NCI-H1436 (cell line): ENCODE measurements at places on chromosomes 2 and 18.

DNA sequence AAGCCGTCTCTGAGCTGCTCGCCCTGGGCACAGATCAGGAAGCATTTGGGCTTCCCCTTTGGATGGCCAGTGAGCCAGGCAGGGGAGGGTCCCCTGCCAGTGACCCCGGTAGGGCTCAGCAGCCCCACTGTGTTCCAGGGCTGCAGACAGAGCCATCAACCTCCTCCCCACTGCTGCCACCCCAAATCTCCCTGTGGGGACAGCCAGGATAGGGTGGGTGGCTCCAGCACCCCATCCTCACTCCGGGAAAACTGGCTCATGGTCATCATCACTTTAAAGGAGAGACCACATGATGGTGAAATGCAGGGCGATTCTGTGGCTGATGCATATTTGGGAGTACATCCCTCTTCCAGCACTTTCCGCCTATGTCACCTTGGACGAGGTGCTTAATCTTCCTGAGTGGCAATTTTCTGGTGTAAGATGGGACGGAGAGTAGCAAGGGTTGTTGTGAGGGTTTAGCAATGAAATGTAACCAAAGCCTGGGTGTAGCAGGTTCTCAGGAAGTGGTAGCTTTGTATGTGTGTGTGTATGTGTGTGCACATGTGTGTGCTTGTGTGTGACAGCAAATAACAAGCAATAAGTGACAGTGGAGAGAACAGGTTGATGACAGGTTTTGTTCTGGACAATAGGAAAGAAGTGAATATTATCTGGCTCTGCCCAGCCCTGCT is 61.8 kb downstream of the ACAA2 start:
- no peak for DNase-seq

GRCh38 chr2:105186967-105187498 is 54.5 kb upstream of the GPR45 start:
- DNase-seq, result no peak

DNA sequence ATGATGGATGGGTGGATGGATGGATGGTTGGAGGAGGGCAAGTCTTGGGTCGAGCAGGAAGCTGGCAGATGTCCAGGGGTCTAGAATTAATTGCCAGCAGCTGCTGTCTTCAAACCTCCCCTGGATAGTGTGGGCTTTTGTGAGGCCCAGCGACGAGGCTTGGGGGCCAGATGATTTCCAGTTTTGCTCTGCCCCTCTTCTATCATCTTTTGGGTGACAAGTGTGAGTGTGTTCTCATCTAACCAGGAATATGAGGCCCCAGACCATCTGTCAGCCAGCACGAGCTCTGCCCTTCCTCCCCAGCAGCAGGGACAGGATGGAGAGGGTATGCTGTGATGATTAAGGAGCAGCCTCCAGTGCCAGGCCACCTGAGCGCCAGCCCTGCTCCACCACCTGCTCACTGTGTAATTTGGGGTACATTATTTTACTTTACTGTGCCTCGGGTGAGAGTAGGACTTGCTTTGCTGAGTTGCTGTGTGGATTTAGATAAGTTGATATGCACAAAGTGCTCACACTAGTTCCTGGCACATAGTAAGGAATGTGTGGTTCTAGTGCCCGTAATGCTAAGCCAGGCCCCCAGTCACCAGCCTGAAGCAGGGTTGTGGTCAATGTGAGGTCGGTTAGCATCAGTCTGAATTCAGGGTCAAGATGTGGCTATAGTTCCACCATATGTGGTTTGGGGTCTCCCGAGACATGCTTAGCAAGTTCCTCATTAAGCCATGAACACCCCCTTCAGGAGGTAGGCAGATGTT is 251.1 kb downstream of the CYP26B1 start:
- no peak for DNase-seq

- DNase-seq, result no peak
Measured at GRCh38 chr2:64990876-64991275, 1.7 kb downstream of the SLC1A4 start.

- DNase-seq, result no peak
Measured at GRCh38 chr2:133561045-133561852, 7.0 kb downstream of the NCKAP5 start.

DNA sequence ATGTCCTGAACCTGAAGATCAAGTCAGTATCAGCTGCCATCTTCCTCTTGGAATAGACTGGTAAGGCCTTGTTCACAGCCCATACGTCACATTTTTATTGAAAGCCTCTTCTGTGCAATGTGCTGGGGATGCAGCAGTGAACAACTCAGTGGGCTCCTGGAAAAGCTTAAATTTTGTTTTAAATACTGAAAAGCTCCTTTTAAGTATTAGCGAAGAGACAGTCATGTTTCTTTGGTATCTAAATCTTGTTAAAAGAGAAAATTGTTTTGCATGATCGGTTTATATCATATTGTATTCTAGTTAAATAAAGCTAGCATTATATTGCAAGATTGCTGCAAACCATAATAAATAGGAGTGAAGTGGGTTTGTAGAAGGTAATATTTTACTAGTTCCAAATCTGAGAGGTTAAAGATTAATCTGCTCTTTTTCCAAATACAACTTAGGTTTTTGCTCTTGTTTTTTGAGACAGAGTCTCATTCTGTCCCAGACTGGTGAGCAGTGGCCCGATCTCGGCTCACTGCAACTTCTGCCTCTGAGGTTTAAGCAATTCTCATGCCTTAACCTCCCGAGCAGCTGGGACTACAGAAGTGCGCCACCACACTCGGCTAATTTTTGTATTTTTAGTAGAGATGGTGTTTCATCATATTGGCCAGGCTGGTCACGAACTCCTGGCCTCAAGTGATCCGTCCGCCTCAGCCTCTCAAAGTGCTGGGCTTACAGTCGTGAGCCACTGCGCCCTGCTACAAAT is 1.6 kb upstream of the RMDN2 start:
- DNase-seq, result no peak

GRCh38 chr2:64629329-64629781 is 24.4 kb downstream of the SERTAD2 start:
- DNase-seq, result no peak

DNA sequence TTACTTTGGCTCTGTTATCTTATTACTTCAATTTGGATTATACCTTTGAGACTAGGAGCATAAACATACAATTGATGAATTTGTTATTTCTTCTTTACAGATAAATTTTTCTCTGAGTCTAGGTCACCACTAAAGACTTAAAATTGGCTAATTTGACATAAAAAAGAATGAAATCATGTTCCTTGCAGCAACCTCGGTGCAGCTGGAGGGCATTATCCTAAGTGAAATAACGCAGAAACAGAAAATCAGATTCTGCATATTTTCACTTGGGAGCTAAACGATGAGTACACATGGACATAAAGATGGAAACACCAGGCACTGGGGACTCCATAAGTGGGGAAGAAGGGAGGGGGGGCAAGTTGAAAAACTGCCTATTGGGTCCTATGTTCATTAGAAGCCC is 172.8 kb upstream of the SESTD1 start:
- DNase-seq, result no peak

DNA sequence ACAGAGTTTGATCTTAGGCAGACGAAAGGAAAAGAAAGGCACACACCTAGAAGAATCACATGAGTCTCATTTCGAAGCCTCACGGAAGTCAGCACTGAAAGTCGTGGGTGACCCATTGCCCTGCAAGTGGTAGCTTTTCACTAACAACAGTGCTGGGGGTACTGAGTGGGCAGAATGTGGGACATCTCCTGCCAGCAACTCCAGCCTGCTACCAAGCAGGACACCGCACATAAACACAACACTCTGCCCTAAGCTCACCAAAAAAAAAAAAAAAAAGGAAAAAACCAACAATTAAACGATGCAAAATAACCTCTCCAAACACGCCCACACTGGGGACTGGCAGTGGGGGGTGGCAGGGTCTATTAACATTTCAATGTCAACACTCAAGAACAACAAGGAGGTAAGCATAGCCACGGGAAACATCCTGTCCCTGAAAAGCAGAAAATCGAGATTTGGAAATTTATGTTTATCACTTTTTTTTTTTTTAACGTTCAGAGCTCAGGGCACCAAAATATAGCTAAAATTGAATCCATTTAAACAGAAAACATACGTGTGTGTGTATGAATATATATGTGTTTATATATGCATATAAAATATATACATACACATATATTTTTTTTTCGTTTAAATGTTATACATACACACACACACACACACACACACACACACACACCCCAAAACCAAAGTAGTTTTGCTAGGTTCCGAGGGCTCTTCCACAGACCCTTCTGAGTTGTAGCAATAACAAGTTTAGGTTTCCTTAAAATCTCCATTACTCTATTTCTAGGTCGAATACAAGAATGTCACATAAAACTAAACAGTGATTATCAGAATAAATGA is 2.2 kb downstream of the INO80D start:
- DNase-seq, result no peak

- DNase-seq, result no peak
Measured at GRCh38 chr2:12903272-12903671, 186.5 kb downstream of the TRIB2 start.

- DNase-seq, result no peak
Measured at GRCh38 chr18:49976795-49977560, 163.6 kb upstream of the ACAA2 start.

- no peak for DNase-seq
Measured at GRCh38 chr2:36650031-36650829, 46.3 kb upstream of the VIT start.

- DNase-seq, result no peak
Measured at GRCh38 chr18:41165625-41166024, 789.4 kb upstream of the PIK3C3 start.

GRCh38 chr2:170248574-170249393 is 70.8 kb downstream of the MYO3B start:
- DNase-seq, result no peak

DNA sequence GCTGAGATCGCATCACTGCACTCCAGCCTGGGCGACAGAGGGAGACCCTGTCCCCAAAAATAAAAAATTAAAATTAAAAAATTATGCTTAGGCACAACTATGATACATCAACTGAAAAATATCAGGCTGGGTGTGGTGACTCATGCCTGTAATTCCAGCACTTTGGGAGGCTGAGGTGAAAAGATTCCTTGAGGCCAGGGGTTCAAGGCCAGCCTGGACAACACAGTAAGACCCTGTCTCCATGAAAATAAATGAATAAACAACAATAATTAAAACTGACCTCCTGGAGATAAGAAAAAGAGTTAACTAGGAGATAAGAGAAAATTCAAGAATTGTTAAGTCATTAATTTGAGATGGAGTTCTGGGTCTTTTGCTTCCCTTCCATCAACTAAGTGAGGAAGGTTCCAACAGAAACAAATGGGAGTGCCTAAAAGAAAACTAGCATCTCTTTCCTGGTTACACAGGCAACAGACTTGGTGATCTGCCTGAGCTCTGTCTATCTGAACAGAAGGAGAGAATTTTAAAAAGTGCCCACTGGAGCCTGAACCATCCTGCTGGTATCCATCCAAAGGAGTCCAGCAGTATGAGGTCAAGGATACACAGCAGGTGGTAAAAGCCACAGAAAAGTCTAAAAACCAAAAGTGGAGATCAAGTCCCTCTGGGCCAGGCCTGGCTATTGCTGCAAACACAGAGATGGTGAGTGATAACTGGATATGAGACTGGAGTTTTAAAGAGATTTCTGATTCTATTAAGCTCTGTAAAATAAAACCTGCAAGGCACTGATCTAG is 8.8 kb downstream of the PPM1G start:
- DNase-seq, result no peak

- DNase-seq, result no peak
Measured at GRCh38 chr2:159783556-159783955, 14.5 kb downstream of the CD302 start.
